Activated naive CD4-positive, alpha-beta T cell treated with anti-CD3 and anti-CD28 coated beads, Interleukin-2, amount 50 U/mL, for 72 hours (primary cell): ENCODE measurements at places on chromosomes 7 and 10.

DNA sequence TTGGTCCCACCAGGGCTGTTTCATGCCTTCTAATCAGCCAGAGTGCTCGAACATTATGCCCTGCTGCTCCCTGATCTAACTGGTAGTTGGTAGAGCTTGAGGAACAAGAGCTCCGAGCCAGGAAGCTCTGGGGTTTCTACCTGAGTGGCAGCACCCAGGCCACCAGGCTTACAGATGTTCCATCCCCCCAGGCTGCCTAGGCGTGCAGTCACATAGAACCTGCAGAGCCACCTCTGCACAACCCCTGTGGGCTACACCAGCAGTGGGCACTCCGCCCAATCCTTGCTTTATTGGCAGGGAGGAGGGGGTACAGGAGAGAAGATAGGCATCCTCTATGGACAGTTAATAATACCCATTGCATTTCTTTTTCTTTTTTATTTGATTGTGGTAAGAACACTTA lies 21.8 kb downstream of the MAP3K8 start:
- no peak for DNase-seq

DNA sequence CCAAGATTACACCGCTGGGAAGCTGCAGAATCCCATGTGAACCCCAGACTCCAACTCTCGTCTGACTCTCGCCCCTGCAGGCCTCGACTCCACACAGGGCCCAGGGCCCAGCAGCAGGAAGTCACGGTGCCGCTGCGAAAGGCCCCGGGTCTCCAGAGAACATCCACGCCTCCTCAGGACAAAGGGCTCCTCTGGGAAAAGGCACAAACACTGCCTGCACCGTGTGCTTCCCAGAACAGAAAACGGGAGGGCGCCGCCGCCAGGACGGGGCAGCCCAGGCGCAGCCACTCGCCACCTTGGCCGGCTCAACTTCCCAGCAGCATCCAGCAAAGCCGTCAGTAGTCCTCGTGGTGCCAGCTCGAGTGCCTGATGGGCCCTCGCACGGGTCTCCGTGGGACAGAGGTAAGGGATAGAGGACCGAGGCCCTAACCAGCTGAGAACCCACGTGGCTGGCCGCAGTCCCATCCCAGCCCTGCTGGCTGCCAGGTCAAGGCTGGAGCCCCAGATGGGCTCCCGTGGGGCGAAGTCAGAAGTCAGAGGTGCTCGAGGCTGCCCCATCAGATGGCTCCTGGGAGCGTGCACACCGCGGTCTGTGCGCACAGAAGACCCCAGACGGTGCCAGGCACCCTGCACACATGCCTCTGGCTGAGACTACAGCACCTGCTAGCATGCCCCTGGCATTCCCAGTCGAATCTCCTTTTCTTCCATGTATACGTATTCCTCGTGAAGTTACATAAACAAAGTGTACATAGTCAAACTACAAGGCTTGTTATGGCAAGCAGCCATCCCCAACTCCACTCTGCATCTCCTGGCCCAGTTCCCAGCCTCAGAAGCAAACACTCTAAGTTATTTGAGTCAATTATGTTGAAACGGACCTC lies 60.2 kb downstream of the MAD1L1 start:
- no peak for DNase-seq

DNA sequence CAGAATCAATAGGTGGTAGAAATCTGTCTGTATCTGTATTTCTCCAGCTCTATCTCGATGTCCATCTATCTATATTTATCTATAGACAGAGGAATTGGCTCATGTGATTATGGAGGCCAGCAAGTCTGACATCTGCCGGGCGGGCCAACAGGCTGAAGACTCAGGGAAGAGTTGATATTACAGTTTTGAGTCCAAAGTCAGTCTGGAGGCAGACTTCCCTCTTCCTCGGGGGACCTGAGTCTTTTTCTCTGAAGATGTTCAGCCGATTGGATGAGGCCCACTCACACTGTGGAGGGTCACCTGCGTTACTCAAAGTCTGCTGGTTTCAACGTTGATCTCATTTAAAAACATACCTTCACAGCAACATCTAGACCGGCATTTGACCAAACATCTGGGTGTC lies 98.7 kb downstream of the RAMP3 start:
- no peak for DNase-seq

GRCh38 chr10:104374591-104374990 lies 21.0 kb downstream of the CFAP58 start:
- DNase-seq: no peak

DNA sequence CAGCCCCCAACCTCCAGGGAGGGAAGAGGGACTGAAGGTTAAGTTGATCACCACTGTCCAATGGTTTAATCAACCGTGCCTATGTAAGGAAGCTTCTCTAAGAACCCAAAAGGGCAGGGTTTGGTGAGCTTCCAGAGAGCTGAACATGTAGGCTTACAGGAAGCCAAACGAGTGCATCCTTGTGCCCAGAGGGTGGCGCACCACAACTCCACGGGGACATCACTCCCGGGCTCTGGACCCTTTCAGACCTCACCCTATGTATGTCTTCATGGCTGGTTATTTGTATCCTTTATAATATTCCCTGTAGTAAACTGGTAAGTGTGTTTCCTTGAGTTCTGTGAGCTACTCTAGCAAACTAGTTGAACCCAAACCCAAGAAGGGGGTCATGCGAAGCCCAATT lies 11.5 kb upstream of the NFKB2 start:
- DNase-seq: no peak

- DNase-seq: no peak
Observed at GRCh38 chr7:96169439-96169838, 152.5 kb downstream of the SLC25A13 start.

DNA sequence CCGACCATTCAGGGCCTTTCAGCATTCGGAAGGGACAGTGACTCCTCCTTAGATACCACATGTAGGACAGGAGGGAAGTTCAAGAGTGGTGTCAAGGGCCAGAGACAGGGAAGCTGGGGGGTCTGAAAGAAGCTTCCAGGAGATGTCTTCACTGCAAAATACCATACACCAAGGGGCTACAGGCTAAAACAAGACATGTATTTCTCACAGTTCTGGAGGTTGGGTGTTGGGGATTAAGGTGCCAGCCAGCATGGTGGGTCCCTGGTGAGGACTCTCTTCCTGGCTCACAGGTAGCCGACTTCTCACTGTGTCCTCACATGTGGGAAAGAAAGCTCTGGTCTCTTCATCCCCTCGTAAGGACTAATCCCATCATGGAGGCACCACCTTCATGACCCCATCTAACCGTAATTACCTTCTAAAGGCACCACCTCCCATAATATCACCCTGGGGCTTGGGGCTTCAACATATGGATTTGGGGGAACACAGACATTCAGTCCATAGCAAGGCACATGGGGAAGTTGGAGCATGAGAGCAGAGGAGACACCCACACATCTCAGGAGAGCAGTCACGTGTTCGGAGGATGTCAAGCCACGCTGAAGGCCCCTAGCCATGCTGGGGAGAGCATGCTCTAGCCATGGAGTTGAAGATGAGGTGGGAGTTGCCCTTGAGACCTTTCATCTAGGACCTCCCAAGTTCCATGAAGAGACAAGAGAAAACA lies 73.9 kb upstream of the GDF10 start:
- DNase-seq: no peak
